ENCODE measurements at places on chromosomes 4 and X.

DNA sequence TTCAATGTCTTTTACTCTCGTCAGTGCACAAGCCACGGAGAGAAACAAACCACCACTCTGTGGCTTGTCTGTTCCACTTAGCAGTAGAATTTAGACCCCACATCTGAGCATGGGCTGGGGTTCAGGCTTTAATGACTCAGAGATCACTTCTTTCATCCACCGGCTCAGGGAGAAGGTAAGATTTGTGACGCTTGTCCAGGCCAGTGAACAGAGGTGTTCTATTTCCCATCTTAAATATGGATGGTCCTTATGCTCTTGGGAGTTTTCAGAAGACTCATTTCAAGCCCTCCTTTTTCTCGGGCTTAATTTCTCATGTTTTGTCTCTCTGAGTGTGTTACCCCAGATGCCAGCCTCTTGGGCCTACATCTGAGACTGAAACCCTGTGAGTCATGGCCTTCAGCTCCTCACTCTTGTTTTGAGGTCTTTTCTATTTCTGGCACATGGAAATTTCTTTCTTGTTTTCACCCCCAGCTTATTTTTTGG, 127.4 kb upstream of the SFRP2 start:
- peak; percentile 3 for DNase-seq

GRCh38 chrX:7068939-7069367, 78.6 kb upstream of the STS start:
- peak; percentile 31 for DNase-seq

GRCh38 chr4:124934916-124935315, 222.4 kb upstream of the ANKRD50 start:
- no peak for DNase-seq

DNA sequence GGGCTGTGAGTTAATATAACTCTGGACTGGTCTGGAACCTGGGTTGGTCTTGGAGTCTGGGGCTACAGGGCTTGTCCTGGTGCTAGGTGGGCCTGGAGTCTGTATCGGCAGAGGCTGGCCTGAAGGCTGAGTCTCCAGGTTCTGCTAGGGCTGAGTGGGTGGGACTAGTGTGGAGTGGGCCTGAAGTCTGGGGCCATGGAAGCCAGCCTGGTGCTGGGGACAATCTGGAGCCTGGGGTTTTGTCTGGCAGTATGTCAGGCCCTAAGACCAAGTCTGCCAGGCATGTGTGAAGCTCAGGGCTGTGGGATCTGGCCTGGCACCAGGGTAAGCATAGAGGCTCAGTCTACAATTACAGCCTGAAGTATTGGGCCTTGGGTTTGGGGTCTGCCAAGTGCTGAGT, 742.6 kb upstream of the GRIA3 start:
- DNase-seq = no peak

GRCh38 chr4:142778900-142779299, 67.2 kb downstream of the INPP4B start:
- no peak for DNase-seq

GRCh38 chr4:18529482-18529881, 507.9 kb upstream of the LCORL start:
- no peak for DNase-seq

GRCh38 chrX:10404436-10404835, 215.9 kb downstream of the MID1 start:
- peak; percentile 80 for DNase-seq

DNA sequence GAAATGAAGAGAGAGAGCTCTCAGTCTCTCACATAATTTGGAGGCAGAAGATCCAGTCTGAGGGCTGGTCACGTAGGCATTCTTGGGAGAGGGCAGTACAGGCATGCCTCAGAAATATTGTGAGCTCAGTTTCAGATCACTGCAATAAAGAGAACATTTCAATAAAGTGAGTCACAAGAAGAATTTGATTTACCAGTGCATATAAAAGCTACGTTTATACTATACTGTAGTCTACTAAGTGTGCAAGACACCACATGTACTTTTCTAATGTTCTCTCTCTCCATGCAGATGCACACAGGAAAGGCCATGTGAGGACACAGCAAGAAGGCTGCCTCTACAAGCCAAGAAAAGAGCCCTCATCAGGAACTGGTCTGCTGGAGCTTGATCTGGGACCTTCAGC, 583.5 kb upstream of the FAT1 start:
- DNase-seq = peak; percentile 63

DNA sequence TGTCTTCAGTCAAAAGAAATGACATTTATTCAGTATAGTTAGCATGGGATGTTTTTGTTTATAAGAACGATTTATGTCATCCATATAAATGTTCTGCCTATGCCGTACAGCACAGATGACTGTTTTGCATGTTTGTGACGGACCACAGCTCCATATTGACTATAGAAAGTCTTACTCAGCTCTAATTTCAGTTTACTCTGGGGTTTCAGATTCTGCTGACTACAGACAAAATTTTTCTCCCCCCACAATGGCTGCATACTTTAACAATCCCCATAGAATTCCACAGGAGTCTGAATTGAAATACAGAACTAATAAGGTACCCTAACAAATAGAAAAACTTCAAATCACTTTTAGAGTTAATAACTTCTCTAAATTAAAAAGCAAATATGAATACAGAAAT, 191.0 kb downstream of the SCFD2 start:
- peak; percentile 3 for DNase-seq

- peak; percentile 2 for DNase-seq
Observed at GRCh38 chrX:55026143-55026542, 4.6 kb downstream of the ALAS2 start.

DNA sequence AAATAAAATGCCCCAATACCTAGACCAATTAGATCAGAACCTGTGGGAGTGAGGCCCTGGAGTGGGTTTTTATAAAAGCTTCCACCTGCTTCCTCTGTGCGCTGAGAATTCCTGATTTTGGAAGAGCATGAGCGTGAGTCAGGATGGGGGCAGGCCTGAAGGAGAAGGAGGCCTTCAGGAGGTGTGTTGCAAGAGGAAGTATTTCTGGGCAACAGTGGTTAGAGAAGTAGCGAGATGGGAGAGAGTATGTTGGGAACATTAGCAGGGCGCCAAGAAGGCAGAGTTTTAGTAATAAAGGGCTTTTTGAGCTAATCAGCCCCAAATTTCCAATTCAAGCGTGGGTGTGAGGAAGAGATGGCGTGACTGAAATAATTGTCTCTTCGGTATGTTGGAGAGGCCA, 349.8 kb downstream of the UNC5C start:
- DNase-seq = no peak

GRCh38 chr4:116878280-116878679, 207.1 kb downstream of the TRAM1L1 start:
- no peak for DNase-seq

DNA sequence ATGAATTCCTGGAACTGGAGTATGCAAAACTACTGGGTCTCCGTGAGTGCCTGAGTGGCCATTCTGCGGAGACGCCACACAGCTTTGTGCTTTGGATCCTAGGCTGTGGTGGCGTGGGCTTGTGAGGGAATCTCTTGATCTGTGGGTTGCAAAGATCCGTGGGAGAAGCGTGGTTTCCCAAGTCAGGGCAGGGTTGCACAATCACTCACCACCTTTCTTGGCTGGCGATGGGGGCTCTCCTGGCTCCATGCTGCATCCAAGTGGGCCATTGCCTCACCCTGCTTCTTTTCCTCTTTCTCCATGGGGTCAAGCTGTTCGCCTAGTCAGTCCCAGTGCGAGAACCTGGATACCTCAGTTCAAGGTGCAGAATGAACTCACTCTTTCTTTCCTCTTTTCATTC, 62.5 kb downstream of the SLAIN2 start:
- no peak for DNase-seq

DNA sequence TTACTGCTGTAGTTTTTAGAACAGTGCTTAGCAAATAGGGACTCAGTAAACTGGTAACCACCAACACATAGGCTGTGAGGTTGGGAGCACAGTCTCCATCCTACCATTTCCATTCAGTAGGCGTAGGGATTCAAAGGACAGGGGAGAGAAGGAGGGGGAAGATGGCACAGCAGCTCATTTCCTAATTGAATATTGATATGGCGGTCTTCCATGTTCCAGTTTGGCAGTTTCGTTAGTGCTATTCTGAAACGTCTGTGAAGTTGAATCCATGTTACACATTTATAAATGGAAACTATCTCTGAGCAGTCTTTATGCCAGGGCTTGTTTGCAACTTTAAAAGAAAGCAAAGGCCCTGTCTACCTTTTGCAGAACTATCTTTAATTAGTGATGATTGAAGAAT, 105.5 kb downstream of the PARM1 start:
- no peak for DNase-seq

GRCh38 chrX:134513091-134513490, 53.1 kb downstream of the HPRT1 start:
- DNase-seq = peak; percentile 26

DNA sequence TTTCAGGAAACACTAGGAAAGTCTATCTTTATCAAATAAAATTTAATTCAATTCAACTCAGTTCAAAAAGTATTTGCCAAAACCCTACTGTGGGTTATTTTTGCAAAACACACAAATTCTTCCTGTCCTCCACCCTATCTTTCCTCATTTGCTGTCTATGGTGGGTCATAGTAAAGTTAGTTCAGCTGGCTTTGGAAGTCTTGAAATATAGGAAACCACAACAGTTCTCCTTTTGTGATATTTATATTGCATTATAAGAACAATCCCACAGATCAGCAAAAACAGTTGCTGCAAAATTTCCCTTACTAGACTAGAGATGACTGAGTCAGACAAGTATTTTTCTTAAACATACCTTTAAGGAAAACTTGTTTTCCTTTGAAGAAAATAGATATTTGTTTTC, 22.2 kb downstream of the CYBB start:
- no peak for DNase-seq

GRCh38 chrX:125977851-125978250, 188.2 kb downstream of the DCAF12L2 start:
- DNase-seq = no peak

DNA sequence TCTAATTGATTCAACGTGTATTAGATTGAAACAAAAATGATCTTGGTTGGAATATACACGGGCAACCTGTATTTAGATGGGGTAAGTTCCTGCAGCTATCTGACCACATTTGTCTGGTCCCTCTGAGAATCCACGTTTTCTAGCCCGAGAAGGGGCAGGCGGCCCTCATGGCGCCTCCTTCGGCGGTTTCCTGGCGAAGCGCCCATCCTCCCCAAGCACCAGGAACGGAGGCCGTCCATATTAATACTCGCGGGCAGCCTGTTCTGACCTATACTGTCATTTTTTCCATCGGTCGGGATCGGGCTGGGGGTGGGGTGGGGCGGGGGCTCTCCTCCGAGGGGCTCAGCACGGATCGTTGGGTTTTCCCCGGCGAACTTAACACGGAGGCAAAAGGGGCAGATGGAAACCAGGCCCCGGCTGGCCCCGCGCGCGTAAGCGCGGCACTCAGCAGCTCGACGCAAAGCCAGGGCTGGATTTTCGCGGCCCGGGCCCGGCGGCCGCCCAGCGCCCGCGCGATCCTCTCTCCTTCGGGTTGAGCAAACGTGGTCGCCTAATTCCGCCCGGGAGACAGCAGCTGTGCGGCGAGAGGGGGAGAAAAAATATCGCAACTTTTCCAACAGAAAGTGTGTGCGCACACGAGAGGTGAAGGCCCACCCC, 77.2 kb upstream of the BCOR start:
- peak; percentile 45 for DNase-seq

- no peak for DNase-seq
Observed at GRCh38 chr4:120018786-120019185, 47.9 kb downstream of the MAD2L1 start.

- no peak for DNase-seq
Observed at GRCh38 chr4:138509346-138509745, 267.2 kb upstream of the SLC7A11 start.

GRCh38 chrX:124228849-124229248, 103.6 kb upstream of the TEX13D start:
- DNase-seq = no peak

GRCh38 chr4:81376720-81377119, 95.0 kb downstream of the RASGEF1B start:
- DNase-seq = no peak

- DNase-seq = no peak
Observed at GRCh38 chr4:121788896-121789295, 12.2 kb upstream of the EXOSC9 start.
